Posterior cingulate gyrus (tissue), 11 donors: ENCODE measurements at places on chromosomes 3 and 15.
A peak's percentile ranks its signal among the peaks of the same experiment; 100 is the strongest.

DNA sequence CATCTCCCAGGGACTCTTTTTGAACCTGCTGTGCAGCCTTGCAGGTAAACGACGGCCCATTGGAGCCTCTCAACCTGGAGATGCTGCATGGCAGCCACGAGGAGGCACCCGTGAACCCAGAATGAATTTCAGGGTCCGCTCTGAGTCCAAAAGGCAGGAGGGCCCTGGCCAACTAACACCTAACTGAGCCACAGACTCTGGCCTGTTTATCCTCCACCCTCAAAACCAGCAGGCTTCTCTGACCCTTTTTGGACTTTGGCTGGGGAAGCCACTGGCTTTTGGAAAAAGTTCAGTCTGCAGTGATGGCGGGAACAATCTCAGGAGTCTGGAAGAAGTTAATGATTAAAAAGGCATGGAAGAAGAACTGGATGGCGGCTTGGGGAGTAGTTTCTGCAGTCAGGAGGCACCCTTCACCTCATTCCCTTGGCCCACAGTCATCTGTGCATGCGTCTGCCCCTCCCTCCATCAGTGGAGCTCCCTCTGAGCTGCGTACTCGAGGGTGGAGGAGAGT is 4.1 kb downstream of the PXYLP1 start:
- no peak for DNase-seq

- DNase-seq = no peak
Measured at GRCh38 chr3:112143251-112143650, 10.2 kb upstream of the GCSAM start.

GRCh38 chr15:48851956-48852355 is 26.0 kb upstream of the EID1 start:
- DNase-seq = no peak

GRCh38 chr3:152039887-152040286 is 166.4 kb downstream of the SUCNR1 start:
- no peak for DNase-seq

DNA sequence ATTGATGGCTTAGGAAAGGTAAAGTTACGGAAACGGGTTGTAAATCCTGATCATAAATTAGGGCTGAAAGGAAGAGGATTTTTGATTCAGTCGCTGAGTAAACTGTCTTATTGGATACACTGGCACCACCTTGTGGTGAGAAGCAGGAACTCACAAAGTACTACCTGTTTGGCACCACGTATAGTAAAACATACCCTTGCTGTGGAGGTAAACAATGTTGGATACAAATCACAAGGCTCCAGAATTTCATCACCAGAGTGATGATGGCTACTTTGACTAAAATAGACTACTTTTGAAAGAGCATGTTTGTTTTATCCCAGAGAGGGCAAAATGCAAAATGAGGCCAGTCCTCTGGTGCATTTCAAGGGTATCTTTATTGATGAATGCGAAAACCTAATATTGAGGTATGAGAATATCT is 216.9 kb downstream of the IGSF11 start:
- no peak for DNase-seq

GRCh38 chr3:125349055-125349454 is 26.1 kb downstream of the ZNF148 start:
- no peak for DNase-seq

GRCh38 chr3:182682263-182683241 is 110.8 kb upstream of the ATP11B start:
- DNase-seq = peak; percentile 37

DNA sequence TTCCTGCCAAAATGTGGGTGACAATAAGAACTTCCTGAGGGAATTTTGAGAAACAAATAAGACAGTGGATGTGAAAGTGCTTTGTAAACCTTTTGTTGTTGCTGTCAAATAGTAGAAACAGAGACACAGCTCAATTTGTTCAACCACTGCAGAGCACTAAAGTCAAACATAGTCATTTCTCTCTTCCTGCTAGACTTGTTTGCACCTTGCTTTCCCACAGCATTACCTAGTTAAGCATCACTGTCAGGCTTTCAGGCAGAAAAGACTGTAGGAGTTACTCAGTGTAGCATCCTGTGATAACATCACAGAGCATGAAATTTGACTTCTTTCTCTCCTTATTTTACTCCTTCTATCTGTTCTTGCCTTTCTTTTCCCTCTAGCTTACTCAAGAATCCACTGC is 27.1 kb downstream of the SLC12A1 start:
- DNase-seq = no peak

DNA sequence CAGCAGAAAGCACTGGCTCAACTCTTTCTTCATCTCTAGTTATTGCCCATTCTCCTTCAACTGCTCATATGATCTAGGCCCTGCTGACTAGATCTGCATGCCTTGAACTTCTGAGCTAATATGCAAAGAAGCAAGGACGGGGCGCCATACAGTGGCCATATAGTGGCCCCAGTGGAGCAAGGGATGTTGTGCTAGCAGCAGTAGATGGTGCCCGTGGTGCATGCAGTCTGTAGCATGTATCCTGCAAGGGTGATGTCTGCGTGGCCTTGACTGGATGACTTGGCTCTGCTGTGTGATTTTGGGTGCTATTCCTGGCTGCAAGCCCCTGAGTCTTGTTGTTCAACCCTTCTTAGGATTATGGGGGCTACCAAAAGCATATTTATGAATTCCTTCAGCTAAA is 12.2 kb upstream of the NMD3 start:
- no peak for DNase-seq

- no peak for DNase-seq
Measured at GRCh38 chr3:40642812-40643211, 118.1 kb downstream of the ZNF621 start.

DNA sequence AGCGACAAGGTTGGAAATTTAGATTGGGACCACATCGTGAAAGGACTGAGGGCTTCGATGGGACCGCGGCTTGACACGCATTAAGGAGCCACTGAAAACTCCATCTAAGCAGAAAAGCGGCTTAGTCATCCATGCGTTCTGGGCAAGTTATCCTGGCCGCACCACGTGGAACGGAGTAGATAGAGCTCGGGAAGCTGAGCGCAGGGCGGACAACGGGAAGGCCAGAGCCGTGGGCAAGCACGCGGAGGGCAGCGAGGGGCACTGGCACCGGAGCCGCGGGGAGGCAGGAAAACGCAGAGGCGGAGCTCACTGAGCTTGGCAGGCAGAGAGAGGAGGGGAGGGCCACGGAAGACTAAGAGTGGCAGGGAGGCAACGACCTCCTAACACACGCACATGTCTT is 61.3 kb upstream of the VGLL4 start:
- DNase-seq = peak; percentile 90

- DNase-seq = no peak
Measured at GRCh38 chr3:58082047-58082446, 73.8 kb downstream of the FLNB start.

- DNase-seq = no peak
Measured at GRCh38 chr3:149726716-149727407, 25.4 kb downstream of the COMMD2 start.
